ENCODE measurements at places on chromosomes 5 and 9.

DNA sequence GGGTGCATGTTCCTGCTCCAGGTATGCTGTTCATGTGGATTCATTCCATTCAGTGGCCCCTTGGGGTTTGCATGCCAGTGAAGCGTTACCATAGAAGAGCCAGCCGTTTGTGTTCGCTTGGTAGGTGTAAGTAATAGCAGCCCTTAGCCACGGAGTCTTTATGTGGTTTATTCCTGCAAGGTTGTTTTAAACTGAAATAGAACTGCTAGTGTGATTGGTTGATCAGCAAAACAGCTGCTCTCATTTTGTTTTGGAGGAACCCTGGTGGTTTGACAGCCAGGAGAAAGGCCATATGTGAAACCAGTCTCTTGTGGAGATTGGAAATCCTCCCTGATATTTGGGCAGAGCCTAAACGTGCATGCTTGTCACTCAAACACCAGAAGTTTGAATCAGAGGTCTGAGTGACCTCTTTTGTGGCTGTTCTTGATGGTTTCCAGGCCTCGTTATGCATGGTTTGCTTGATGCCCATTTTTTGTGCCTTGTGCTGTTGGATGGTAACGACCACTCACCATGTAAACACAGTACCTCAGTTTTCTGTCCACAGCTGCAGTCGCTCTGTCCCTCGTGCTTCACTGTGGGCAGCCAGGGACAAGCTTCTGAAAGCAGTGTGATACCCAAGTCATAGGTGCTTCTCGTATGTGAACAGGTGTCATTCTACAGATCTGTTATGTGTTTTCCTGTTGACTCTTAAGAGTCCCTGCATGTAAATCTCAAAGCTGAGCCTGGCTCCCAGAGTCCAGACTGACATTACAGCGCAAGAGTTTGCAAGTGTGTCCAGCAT is 58.3 kb upstream of the NXNL2 start:
- DNase-seq = no peak

DNA sequence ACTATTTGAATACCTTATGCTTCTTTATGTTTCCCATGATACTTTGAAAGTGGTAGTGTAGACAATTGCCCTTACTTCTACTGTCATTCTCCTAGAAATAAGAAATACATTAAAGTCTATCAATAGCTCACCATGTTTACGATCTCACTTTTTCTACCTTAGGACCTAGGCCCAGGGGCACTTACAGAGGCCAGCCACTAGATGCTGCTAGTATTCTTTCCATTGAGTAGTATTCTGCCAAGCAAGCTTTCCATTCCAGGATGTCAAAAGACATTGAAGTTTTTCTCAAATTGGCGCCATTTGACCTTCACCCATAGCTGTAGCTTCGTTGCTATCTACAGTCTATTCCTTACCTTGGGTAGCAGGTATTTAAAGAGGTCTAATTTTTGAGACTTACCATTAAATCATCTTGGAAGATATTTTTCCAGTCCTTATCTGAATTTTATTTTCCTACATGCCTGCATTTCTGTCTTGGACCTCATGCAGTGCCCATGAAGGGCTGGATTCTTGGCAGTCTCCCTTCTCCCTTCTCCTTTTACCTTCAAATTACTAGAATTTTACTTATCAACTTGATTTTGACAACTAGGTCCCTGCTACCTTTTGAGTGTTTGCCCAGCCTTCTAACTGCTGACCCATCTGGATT is 246.0 kb upstream of the NUDT12 start:
- DNase-seq = peak; percentile 34

- peak; percentile 63 for DNase-seq
Observed at GRCh38 chr5:1502046-1502736, 21.6 kb downstream of the LPCAT1 start.

GRCh38 chr9:134537951-134538641 is 103.5 kb upstream of the COL5A1 start:
- DNase-seq = peak; percentile 75

GRCh38 chr9:129280236-129280622 is 102.2 kb upstream of the IER5L start:
- DNase-seq = peak; percentile 4

GRCh38 chr5:11507156-11507910 is 396.9 kb downstream of the CTNND2 start:
- no peak for DNase-seq

DNA sequence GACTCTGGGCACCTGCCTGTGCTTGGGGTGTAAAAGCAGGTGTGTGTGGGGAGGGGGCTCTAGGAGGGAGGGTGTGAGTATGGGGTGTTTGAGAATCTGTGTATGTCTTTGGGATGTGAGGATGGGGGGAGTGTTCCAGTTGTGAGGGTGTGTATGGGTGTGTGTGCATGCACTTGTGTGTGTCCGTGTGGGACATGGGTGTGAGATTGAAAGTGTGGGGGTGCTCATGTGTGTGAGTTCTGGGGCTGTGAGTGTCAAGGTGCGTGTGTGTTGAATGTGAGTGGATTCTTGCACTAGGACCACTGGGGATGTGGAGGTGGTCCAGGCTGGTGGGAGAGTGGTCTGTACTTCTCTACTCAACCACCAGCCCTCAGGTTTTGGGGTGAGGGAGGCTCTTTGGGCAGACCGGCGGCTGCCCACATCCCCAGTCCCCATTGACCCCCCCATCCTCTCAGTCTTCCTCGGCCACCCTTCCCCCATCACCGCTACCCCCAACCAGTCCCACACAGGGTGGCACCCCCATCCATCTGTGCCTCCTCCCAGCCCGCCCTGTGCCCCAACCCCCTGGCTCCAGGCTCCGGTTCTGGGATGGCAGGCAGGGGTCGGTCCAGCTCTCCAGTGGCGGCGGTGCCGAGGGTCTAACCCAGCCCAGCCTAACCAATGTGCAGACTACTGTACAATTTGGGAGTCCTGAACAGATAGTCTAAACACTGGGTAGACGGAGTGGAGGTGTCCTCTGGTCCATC is 31.5 kb downstream of the GOLGA2 start:
- DNase-seq = peak; percentile 33

- no peak for DNase-seq
Observed at GRCh38 chr5:472076-472655, 29.2 kb downstream of the EXOC3 start.

DNA sequence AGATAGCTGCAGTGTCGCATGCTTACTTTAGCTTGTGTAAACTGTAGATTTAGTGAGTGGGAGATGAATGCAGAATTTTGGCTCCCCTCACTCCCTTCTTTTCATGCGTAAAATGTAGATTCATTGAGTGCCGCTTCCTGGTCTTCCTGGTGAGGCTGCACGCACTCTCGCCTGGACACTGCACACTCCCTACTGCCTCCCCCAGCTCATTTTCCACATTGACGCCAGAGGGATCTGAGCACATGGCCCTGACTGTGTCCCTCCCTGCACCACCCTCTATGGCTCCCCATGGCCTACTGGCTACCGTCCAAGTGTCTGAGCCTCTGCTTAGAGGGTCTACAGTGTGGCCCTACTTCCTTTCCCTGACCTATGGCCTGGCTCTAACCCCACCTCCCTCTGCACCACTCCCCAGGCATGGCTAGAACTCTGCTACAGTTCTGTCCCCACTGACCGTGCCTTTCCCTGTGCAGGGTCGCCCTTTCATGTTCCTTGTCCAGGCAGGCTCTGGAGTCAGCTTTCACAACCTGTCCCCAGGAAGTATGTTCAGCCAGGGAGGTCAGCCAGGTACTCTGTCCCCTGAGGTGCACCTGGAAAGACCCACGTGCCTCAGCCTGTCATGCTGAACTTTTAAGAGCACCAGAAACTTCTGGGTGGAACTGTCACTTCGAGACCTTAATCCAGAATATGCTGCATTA is 160.6 kb downstream of the COL23A1 start:
- DNase-seq = no peak

DNA sequence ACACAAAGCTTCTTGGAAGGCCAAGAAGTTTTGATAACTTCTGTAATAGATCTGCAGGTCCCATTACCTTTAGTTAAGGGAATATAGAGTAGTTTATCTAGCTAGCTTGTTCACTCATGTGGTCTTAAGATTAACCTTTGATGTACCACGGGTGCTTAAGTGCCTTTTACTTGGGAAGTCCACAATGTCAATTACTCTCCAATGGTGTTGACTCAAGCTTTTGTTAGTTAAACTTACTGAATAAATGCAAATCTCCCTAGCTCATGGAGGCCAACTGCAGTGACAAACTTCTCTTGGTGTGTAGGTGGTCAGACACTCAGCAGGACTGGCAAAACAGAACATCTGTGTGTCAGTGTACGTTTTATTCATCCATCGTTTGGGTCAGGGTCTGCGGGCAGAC is 501.5 kb downstream of the ELAVL2 start:
- DNase-seq = no peak

DNA sequence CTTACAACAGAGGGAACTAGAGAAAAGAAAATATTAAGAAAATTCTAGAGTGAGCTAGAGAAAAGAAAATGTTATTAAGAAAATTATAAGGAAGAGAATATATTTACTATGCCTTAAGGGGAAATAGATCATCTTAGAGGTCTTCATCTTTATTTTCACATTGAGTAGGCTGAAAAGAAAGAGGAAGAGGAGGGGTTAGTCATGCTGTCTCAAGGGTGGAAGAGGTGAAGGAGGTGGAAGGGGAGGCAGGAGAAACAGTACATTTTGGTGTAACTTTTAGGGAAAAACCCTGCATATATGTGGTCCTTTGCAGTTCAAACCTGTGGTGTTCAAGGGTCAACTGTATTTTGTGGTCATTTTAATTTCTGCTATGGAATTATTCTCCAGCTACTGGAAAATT is 46.6 kb downstream of the PPIP5K2 start:
- no peak for DNase-seq

GRCh38 chr5:174531782-174532191 is 192.6 kb upstream of the MSX2 start:
- no peak for DNase-seq

DNA sequence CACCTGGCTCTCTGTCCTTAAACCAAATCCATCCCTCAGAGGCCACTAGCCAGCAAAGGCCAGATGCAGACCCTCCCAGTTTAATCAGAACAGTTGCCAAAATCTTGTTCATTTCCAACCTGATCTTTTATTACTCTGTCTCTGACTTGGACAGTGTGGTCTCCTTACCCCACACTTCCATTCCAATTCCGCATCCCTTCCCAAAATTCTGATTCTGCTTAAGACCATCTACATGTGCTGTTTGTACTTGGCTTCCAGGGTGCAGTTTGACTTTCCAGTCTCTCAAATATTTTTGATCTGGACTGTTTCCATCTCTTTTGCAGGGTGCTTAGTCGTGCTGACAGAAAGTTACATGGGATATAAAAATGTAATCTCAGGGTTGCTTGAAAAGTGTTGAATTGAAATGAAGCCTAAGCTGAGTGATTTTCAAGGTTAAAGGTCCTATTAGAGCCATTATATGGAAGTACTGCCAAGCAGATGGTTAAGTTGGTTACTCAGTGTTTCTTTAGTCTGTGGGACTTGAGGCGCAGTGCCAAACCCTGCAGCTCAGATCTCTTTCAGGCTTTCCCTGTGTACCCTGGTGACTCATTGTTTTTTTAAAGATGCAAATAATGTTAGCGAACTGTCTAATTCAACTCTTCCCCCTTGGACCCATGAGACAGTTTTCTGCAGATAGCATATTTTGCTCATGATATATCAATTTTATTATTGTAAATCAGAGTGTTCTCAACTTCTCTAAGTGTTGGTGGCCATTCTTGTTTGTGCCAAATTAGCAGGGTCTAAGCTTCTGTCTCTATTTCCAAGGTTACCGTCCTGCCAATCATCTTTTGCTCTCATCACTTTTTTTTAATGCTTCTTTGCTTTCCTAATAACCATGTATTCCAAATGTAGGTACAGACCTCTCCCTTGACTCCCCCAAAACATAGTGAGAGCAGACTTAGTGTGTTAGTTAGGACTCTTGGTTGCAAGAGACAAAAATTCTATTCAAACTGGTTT is 18.2 kb upstream of the DCP2 start:
- DNase-seq = peak; percentile 80

DNA sequence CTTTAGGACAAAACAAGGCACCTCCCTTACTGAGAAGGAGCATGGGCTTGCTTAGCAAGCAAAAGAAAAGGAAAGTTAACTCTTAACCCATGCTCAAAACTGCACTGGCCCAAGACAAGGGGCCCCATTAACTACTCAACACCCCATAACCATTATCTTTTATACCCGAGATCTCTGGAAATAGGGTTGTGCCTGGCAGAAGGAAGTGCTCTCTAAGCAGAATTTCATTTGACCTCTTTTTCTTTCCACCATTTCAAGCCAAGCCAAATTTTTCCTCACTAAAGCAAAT is 167.2 kb downstream of the RASEF start:
- DNase-seq = no peak

DNA sequence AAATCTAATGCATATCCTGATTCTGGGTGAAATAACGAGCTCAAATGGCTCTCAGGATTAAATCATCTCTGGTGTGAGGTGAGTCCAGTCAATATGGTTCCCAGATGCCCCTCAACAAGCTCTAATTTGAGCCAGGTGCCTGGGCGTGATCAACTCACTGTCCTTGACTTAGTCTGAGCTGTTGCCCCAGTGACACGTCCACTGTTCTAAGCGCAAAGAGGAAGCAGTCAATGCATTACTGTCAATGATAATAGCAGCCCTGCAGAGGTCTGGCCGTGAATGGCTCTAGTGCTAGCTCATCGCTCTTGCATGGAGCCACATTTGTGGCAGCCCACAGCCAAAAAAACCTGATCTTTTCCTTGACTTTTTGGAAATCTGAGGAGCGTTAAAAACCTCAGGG is 128.6 kb upstream of the EFNA5 start:
- no peak for DNase-seq

DNA sequence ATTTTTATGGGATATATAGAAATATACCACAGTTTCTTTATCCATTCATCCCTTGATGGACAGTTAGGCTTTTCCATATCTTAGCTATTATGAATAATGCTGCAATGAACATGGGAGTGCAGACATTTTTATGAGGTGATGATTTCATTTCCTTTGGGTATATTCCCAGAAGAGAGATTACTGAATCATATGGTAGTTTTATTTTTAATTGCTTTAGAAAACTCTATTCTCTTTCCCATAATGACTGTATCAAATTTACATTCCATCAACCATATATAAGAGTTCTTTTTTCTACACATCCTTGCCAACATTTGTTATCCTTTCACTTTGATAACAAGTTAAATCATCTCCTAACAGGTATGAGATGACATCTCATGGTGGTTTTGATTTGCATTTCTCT is 821.6 kb downstream of the TLE1 start:
- DNase-seq = no peak

DNA sequence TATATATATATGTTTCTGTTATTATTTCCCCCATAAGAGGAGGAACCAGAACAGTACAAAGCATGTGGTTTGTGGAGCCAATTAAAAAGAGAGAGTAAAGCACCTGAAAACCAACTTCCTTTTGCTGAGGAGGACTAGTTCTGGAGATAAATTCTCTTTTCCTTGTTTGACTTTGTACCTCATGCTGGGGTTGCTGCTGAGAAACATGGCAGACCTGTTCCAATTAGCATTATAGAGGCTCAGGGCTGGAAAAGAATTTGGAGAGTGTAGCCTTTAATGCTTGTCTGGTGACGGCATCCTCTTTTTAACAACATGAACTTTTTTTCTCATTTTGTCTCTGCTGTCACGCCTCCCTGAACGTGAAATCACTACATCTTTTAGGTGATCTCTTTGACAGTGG is 32.8 kb upstream of the NMUR2 start:
- no peak for DNase-seq

All from AG20443 (cell line).